ENCODE measurements at places on chromosomes 11 and 22.

DNA sequence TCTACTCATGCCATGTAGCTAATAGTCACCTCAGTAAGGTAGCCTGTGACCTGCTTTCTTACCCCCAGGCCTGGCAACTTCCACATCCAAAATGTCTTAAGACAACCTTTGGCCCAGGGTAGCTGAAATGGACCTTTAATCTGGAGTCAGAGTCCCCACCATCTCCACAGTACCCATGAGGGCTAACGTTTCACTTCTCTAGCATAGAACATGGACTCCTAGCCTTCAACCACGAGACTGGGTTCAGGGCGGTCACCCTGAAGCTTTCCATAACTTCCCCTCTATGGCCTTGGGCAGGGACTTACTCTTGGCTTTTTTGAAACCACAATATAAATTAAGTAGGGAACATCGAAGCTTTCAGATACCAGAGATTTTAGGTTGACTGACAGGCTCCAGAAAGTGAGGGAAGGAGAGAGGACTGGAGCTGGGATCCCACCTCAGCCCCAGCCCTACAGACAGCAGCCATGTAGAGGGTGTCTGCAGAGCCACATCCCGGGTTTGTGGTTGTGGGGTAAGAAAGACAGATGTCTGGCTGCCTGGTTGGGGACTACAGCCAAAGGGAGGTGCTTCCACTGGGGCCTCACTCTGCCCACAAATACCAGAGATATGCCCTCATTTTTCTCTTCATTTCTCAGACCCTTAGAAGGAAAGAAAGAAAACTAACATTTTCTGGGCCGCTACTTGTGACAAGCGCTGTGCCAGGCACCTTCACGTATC, 2.6 kb downstream of the TBC1D10A start:
- peak; percentile 68 for DNase-seq

GRCh38 chr11:14300661-14301304, 58.2 kb downstream of the RRAS2 start:
- DNase-seq = peak; percentile 28

- no peak for DNase-seq
These were observed 46.4 kb downstream of the MUC6 start for GRCh38 chr11:990101-990500.

- no peak for DNase-seq
These were observed 7.5 kb downstream of the SULT4A1 start for GRCh38 chr22:43854786-43855271.

- no peak for DNase-seq
These were observed 29.8 kb downstream of the DAGLA start for GRCh38 chr11:61710019-61710418.

DNA sequence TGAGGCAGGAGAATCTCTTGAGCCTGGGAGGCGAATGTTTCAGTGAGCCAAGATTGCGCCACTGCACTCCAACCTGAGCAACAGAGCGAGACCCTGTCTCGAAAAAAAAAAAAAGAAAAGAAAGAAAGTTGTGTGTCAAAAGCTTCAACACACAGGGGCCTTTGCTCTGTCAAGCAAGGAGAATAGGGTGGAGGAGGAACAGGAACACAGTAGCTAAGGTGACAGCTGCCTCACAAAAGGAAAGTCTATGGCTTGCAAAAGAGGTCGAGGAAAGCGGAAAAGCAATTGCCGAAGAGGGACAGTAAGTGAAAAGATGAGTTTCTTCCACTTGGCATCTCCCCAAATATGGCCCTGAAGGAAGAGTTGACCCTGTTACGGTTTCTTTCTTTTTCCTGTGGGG, 26.5 kb upstream of the TMA7B start:
- no peak for DNase-seq

DNA sequence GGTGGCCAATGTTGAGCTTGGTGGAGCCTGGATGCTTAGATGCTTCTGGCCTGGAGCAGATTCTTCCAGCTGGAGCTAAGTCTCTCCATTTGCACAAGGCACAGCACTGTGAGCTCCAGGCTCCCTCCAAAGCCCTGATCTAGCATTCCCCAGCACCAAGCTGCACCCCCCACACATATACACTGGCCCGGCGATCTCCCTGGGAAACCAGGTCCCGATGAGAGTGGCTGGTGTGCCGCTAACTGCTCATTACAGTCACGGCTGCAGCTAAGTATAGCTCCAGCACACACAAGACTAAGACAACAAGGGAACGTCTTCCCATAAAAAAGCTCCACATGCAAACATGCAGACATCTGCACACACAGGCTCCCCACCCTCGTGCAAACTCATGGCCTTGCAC, 17.6 kb downstream of the KCNC1 start:
- DNase-seq = no peak

- DNase-seq = no peak
These were observed 24.4 kb upstream of the A4GALT start for GRCh38 chr22:42745118-42745517.

GRCh38 chr11:114496915-114497314, 57.6 kb downstream of the REXO2 start:
- DNase-seq = no peak

DNA sequence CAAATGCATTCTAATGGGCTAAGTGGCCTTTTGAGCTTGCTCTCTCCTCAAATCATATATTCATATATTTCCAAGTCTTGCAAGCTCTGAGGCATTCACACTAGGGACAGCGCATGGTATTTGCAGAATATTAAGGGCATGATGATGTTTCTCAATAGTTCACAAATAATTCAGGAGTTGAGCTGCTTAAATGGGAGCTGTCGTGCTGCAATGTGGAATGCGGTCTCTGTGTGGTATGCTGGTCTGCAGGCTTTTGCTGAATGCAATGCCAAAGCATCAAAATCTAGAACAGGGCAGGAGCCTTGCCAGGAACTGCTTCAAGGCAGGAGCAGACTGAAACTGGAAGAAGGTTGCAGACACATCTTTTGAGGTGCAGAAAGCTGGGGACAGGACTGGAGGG, 1060.0 kb downstream of the TBC1D22A start:
- no peak for DNase-seq

DNA sequence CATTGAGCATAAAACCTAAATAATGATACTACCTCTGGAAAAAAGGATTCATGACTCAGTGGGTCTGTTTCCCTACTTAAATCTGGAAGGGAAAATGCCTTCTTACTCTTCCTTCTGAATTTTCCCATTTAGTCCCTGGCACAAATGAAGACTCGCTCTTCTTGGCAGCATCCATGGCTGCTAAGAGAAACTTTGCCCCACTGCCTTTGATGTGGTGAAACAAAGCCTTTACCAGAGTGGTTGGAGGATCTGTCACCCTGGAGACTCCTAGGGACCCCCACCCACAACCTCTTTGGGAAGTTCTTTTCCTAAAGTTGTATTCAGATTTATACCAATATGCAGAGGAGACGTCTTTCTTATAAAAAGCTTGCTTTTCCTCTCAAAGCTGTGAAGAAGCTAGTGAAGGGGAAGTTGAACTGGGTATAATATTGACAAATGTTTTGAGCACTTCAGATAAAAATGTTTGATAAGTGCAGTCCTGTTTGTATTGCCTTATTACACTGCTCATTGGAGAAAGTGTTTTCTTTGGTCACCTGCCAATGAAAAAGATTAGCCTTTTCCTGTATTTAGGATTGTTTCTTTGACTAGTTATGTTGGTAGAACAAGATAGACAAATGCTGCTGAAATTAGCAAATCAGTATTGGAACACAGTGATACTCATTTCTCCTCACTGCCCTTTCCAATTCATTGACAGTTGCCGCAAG, 77.3 kb downstream of the ARFGAP2 start:
- DNase-seq = no peak

GRCh38 chr11:45546366-45546765, 119.1 kb downstream of the CHST1 start:
- DNase-seq = no peak

DNA sequence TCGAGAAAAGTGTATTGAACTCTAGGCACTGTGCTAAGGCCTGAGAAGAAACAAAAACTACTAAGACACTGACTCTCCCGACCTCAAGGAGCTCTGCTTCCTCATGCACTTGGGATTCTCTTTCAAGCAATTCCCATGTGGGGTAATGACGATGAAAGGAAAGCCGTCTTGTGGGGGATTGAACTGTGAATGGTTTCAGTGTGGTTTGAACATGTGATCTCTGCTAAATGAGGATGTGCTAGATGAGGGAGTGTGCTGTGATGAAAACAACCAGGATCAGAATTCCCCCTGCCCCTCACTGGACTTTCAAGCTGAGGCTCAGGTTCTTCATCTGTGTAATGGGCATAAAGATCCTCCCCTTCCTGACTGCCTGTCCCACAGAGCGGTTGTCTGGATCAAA, 74.9 kb downstream of the DEPDC5 start:
- no peak for DNase-seq

GRCh38 chr11:77876045-77876444, 55.1 kb downstream of the AAMDC start:
- no peak for DNase-seq

GRCh38 chr11:77705195-77705875, 67.7 kb upstream of the CLNS1A start:
- no peak for DNase-seq

- peak; percentile 91 for DNase-seq
These were observed 17.9 kb downstream of the CRELD2 start for GRCh38 chr22:49936018-49936972.

DNA sequence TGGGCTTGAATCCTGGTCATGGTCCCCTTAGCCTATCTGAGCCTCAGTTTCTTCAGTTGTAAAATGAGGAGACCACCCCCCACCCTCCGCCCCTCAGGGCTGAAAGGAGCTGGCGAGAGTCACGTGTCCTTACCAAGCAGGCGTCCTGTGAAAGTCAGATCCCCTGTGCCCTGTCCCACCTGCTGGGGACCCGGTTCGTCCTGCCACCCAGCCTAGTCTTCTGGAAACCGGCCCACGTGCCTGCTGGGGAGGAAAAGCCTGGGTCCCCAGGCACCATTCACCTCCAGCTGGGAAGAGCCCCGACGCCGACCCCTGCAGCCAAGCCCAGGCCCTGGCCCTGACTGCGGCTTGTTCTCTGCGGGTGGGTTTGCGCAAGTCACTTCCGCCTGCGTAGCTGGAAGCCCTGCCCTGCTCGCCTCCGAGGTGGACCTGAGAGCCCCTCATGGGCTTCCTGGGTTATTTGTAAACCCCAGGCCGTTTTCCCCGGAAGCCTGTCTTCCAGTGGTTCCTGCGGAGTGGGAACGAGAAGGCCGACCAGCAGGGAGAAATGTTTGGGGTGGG, 679 bp upstream of the SSH3 start:
- DNase-seq = no peak

GRCh38 chr11:115222218-115222862, 281.9 kb downstream of the CADM1 start:
- DNase-seq = no peak

GRCh38 chr11:111581341-111581740, 20.9 kb upstream of the SIK2 start:
- DNase-seq = no peak
